ENCODE measurements at places on chromosomes 12 and 14.

- DNase-seq, result no peak
Measured at GRCh38 chr14:79111987-79112501, 941.9 kb downstream of the NRXN3 start.

DNA sequence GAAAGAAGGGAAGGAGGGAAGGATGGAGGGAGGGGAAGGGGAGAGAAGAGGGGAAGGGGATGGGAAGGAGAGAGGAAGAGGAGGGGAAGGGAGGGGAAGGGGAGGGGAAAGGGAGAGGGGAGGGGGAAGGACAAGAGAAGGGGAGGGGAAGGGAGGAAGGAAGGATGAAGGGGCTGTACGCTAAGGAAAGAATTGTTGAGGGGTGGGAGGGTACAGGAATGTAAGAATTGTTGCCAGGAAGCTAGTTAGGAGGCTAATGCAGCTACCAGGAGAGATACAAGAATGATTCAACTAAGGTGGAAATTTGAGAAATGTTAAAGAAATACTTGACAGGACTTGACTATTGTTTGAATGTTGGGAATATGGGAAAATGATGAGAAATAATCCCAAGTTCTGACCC lies 261.2 kb downstream of the DPF3 start:
- DNase-seq, result no peak

DNA sequence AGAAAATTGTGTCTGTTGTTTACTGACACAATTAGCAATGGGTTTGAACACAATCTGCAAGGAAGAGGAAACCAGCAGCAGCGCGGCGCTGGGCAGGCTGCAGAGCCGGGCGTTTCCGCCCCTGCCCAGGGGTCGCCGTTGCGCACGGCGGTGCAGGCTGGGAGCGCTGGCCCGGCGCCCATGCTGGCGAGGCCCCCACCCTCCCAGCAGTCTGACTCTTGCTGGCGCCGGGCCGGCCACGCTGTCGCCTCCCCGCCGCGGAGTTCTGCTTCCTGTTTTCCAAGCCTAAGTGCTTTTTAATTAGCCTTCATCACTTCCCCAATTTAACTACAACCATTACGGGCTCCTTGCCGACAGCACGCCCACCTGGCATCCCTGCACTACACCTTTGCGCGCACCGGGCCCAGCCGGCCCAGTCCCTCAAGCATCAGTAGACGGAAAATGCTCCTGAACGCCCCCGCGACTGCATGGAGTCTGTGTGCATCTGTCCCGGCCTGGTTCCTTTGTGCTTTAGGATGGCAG lies 212.1 kb downstream of the GXYLT1 start:
- DNase-seq, result peak; percentile 67

DNA sequence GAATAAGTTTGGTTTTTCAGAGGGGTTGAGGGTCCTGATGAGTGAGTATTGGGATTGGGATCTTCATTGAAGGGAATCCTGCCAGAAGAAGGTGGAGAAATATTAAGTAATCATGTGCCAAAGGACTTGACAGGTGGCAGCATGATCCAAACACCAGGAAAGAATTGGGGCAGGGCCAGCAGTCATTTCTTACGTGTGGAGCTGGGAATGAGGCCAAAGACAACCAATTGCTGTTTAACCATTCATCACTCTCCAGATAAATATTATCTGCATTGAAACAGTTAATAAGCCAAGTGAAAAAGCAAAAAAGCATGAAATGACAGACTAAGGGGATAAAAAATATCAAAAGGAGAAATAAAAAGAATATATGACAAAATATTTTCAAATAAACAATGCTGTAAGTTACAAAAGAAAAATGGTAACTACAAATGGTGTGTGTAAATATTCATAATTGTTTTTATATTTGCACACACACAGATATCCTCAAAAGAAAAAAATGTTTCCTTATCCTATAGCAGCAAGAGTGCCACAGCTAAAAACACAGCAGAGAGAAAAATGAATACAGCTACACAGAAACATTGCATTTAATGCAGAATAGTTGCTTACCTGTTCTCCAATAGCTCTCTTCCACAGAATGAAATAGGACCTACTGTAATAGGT lies 26.2 kb downstream of the C2CD5 start:
- DNase-seq, result peak; percentile 7

GRCh38 chr14:61476754-61477410 lies 155.5 kb downstream of the PRKCH start:
- DNase-seq, result no peak

DNA sequence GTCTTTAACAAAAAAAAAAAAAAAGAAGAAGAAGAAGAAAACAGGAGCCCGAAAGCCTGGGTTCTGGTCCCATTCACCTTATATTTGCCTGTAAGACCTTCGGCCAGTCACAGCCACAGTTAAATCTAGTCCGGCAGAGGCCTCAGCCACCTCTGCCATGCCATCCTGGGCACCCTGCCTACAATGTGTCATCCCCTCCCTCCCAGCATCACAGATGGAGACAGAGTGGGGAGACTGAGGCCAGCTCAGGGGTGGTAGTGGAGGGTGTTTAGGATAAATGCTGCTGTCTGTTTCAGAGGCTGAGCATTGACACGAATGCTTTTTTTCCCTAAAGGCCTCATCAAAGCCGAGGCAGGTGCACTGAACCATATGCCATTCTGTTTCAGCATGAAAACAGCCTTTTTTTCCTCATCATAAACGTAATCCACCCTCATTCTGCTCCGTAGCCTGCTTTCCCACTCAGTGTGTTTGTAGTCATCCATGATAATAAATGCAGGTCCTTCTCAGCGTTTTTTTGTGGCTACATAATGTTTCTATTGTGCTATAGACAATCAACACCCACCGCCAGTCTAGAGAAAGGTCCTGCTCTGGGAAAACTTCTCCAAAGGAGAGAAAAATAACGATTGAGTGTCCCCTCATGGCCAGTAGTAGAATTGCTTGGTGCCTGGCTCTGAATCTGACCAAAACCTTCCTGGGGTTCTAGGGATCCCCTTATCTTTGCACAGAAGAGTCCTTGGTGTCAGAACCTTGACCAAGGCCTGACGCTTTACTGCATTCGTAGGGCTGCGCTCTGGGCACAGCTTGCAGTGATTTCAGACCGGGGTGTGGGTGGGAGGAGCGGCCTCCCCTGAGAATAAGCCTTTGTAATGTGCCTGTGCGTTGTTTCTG lies 41.1 kb upstream of the TSPAN9 start:
- DNase-seq, result no peak

DNA sequence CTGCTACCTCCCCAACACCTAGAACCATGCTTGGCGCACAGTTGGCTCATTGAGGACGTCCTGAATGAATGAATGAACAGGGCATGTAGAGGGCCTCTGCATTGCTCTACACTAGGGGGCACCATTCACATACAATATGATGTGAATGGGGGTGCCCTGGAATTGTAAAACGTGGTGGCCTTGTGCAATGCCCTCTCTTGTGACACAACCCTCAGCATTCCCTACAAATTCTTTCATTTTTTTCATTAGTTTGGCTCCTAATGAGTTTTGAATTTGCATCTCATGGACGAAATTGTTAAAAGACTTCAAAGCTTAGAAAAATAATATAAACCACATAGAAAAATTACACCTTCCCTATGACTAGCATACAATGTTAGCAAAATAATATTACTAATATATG lies 2.3 kb upstream of the DIO2 start:
- DNase-seq, result peak; percentile 54

GRCh38 chr12:97837401-97837800 lies 374.8 kb downstream of the RMST start:
- no peak for DNase-seq

DNA sequence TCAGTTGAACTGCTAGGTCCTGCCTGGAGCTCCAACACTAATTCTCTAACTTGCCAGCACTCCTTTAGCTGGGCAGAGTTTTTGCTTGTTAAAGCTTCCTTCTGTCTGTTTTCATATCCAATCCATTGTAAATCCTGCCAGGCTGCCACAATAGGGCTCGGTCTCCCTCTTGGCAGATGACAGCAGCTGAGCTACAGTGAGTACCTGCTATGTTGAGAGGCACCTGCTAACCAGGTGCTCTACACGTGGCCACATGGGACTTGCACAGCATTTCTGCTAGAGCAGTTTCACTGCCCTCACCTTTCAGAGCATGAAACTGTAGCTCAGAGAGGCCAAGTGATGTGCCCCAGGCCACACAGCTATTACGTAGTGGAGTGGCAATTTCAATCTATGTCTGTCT lies 106.6 kb upstream of the NOS1 start:
- DNase-seq, result no peak

DNA sequence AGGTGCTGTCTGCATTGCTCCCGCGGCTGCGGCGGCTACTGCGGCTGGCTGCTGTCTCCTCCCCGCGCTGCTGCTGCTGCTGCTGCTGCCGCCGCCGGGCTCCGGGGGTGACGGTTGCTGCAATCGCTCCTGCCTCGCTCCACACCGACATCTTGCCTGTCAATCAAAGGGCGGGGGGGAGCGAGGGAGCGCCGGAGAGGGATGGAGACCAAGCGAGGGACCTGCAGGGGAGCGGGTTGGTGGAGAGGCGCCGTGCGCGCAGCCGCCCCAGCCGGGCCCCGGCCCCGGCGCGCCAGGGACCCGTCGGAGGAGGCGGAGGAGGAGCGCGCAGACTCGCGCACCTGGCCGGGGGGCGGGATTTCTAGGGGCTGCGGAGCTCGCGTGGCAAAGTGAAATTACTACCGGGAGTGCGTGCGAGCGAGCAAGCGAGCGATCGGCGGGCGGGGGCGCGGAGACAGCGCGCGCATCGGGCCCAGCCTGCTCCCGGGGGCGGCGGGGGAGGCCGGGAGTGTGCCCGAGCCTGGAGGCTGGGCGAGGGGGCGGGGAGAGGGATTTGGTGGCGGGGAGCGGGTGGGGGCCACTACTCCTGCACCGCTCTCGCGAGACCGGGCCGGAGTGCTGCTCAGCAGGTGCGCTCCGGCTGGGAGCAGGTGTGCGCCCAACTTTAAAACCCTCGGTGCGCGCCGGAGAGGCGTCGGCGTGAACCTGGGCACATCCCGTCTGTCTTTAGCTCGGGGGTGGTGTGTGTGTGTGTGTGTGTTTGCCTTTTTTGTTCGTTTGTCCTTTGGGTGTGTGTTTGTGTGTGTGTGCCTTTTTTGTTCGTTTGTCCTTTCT lies at the start of gene KSR2:
KSR2 (minus strand) TSS at position 165 of the 834 bp plus-strand sequence. CDS start 735 bp downstream, outside the sequence.
- peak; percentile 4 for DNase-seq

DNA sequence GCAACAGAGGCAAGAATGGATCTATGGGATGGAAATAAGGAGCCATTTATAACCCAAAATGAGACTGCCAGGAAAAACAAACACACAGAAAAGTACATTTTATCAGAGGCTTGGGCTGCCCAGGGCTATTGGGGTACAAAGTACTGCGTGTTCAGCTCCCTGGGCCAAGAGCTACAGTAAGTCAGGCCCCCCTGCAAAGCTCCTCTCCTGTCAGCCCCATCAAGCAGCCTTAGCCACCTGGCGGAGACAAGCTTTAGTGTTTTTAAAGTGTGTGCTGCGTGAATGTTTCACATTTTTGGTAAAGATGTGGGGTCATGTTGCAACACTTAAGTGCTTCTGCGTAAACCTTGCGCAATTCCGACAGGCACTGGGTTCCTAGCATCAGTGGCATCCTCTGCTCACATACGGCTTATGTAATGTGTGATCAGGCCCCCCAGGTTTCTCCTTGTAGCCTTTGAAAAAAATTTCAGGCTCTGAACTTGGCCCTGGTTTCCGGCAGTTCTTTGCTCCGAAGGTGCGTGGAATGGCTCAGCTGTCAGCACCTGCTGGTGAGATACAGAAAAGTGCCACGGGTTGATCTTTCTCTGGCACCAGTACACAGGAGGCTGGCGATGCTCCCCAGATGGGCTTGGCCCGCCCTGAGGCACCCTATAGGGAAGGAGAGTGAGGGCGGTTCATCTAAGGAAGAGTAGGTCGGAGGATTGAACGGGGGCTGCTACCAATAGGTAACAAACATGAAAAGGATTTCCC lies 198.7 kb upstream of the EEA1 start:
- no peak for DNase-seq
